ENCODE measurements at places on chromosomes 6 and 20.

DNA sequence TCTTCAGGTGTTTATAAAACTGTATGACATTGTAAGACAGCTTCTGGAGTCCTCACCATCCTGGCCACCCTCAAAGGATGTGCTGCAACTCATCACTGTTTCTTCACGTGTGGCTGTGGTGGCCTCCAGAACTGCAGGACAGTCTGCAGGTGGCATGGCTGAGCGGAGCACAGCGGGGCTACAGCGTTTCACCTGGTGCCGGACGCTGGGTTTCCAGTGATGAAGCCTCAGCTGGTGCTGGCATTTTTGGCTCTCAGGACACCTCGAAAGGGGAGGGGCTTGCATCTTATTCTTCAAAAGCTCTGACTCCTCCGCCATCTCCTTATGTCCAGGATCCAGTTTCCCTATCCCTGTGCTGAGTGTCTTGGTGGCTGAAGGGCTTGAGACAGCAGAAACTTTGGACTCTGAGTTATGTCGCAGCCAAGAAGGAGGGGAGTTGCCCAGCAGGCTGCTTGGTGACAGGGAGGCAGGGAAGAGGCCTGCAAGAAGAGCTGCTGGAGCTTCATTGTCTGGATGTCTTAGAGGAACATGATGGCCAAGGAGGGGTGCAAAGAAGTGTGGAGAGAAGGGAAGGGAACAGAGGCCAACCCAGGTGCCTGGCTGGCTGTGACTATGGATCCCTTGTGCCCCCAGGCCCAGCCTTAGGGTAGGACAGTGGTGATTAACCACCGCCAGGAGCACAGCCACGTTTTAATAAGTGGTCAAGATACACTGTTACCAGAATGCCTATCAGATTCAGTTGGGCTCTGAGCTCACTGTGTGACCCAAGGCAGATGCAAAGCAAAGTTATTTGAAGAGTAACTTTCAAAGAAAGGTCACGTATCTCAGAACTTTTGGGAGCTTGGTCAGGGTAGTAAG, 58.7 kb downstream of the GTF2H5 start:
- DNase-seq, result no peak

- no peak for DNase-seq
Observed at GRCh38 chr20:5781798-5782750, 31.9 kb downstream of the SHLD1 start.

DNA sequence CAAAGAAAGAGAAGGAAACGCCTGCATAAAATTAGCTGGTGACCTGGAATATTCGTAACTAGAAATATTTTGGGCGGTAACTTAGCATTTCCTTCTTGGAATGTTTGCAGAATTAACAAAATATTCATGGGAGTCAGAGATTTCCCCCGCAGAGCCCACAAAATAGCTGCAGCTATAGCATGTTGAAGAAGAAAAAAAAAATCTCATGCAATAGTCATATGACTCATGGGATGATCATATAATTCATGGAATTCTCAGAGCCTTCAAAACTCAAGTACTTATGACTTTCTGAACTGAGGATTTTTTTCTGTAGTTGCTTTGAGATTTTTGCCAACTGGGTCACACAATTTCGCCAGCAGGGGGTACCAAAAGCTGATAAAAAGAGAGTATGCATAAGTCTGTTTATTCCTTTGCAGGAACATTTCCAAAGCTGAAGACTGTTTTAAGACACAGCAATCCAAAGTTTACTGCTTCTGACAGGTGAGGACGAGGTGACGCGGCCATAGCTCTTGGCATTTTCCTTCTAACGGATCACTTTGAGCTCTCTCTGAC, 586.0 kb upstream of the CHD6 start:
- DNase-seq, result no peak

- DNase-seq, result peak; percentile 70
Observed at GRCh38 chr6:130417951-130418350, 52.1 kb downstream of the TMEM200A start.

DNA sequence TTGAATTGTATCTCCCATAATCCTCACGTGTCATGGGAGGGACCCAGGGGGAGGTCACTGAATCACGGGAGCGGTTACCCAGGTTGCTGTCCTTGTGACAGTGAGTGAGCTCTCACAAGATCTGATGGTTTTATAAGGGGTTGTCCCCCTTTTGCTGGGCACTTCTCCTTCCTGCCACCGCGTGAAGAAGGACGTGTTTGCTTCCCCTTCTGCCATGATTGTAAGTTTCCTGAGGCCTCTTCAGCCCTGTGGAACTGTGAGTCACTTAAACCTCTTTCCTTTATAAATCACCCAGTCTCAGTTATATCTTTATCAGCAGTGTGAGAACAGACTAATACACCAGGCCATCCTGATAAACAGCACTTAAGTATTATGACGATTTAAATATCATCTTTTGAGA, 9.0 kb upstream of the MRGBP start:
- no peak for DNase-seq

GRCh38 chr6:35359744-35360348, 17.5 kb downstream of the PPARD start:
- DNase-seq, result peak; percentile 85

- DNase-seq, result peak; percentile 61
Observed at GRCh38 chr20:10113746-10114145, 79.0 kb downstream of the ANKEF1 start.

GRCh38 chr20:25672659-25673235, 23.9 kb downstream of the ZNF337 start:
- DNase-seq, result no peak

GRCh38 chr6:2817903-2818443, 23.7 kb downstream of the SERPINB1 start:
- DNase-seq, result peak; percentile 50

- DNase-seq, result no peak
Observed at GRCh38 chr6:112478036-112478435, 130.9 kb downstream of the RFPL4B start.

- no peak for DNase-seq
Observed at GRCh38 chr6:8057263-8057662, 6.9 kb downstream of the BLOC1S5 start.

GRCh38 chr20:30485331-30486102, 771.9 kb upstream of the DEFB115 start:
- DNase-seq, result no peak

GRCh38 chr6:54467384-54467783, 159.1 kb downstream of the TINAG start:
- DNase-seq, result no peak

- no peak for DNase-seq
Observed at GRCh38 chr6:14288910-14289309, 171.3 kb downstream of the CD83 start.

DNA sequence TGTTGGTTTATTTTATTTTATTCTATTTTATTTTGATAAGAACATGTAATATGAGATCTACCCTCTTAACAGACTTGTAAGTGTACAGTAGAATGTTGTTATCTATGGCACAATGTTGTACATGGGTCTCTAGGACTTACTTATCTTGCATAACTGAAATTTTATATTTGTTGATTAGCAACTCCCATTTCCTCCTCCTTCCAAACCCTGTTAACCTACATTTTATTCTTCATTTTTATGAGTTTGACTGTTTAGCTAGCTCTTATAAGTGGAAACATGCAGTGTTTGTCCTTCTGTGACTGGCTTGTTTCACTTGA, 37.9 kb upstream of the BCAS1 start:
- DNase-seq, result no peak
